ENCODE measurements at places on chromosomes 12 and 14.

- no peak for DNase-seq
Measured at GRCh38 chr12:30088259-30088995, 304.7 kb upstream of the TMTC1 start.

GRCh38 chr14:95340201-95340697 lies 20.5 kb upstream of the CLMN start:
- no peak for DNase-seq

- no peak for DNase-seq
Measured at GRCh38 chr12:53956251-53956887, 1.7 kb downstream of the HOXC12 start.

DNA sequence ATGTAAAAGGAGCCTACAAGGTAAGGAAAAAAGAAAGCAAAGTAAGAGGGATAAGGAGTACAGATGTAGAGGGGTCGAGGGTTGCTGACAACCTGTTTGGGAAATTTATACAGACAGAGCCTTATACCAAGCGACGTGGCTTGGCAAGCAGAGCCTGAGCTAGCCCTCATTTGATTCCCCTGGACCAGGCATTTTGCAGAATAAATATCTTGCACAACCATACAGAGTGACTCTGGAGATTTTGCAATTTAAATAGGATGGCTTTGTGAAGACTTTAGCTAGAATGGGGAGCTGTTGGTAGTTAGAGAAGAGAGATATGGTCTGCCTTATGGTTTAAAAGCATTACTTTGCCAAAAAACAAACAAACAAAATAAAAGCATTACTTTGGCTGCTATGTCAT lies 11.1 kb upstream of the ANO6 start:
- no peak for DNase-seq

DNA sequence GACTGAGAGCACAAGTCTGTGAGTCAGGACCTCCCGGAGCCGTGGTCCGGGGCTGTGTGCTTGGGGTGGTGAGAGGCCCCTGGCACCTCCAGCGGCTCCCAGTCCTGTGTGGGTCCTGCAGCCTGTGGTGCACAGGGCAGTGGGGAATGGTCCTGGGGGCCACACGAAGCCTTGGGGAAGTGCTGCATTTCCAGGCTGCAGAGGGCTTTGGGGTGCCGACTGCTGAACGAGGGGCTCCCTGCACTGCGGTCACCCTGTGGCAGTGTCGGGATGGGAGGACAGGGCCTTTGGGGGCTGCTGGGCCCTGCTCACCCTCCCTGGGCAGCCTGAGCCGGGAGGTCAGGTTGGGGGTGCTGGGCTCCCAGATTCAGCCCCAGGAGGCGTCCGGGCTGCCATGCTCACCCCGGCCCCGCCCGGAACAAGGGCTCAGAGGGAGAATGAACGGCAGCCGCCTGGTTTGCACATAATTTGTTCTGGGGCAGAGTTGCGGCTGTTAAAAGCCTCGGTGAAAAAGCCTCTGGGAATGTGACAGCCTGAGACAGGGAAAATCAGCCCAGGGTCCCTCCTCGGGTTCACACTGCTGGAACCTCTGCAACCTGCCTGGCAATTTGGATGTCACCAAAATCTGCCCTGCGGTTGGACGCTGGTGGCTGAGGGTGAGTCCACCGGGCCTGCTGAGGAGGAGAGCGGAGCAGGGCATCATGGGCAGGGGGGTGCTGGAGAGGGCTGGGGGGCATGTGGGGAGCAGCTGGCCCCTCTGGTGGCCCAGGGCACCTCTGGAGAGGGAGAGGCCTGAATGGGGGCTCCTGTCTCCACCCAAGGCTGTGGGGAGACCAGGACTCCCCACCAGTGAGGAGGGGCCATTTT lies 109.2 kb downstream of the KIF26A start:
- DNase-seq = no peak

GRCh38 chr12:21940549-21941505 lies at the start of gene ABCC9:
TSS of gene ABCC9 (minus strand) at chr12:21941426. CDS start at chr12:21936674, 4,752 bp downstream.
- DNase-seq = no peak

- DNase-seq = no peak
Measured at GRCh38 chr12:88419794-88420193, 160.5 kb downstream of the KITLG start.

DNA sequence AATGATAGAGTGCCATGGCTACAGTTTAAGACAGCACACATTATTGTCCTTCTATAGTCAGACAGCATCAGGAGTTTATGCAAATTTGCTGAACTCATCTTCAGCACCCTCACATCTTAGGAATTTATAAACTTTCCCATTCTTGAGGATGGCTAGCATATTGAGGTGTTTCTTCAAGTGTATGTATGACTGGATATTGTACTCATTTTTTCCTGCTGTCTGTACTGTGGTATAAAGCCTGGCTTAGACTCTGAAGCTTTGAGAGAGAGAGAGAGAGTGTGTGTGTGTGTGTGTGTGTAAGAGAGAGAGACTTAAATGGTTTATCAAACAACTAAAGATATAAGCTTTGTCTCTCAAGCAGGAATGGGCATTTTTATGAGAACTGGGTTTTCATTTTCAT lies 161.6 kb downstream of the PIK3C2G start:
- no peak for DNase-seq

- DNase-seq = no peak
Measured at GRCh38 chr12:47634127-47634526, 71.7 kb downstream of the RPAP3 start.

DNA sequence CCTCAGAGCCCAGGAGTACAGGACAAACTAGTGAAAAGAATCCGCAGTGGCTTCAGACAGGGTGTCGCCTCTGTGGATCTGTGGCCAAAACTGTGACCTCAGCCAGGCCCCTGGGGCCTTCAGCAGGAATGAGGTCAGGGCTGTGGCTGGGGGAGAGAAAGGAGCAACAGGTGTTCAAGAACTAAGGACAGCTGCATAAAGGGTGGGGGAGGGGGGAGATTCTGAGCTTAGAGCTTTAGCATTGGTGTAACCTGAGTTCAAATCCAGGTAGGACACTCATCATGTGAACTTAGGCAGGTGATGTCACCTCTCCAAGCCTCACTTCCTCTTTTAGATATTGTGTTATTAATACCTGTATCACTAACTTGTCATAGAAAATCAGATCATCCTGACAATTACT lies 40.9 kb upstream of the CORO1C start:
- DNase-seq = no peak

- no peak for DNase-seq
Measured at GRCh38 chr14:64193821-64194220, 100.3 kb downstream of the ESR2 start.

GRCh38 chr14:105980224-105980623 lies 453.8 kb downstream of the TMEM121 start:
- no peak for DNase-seq

- no peak for DNase-seq
Measured at GRCh38 chr12:45290216-45290605, 74.3 kb downstream of the ANO6 start.

DNA sequence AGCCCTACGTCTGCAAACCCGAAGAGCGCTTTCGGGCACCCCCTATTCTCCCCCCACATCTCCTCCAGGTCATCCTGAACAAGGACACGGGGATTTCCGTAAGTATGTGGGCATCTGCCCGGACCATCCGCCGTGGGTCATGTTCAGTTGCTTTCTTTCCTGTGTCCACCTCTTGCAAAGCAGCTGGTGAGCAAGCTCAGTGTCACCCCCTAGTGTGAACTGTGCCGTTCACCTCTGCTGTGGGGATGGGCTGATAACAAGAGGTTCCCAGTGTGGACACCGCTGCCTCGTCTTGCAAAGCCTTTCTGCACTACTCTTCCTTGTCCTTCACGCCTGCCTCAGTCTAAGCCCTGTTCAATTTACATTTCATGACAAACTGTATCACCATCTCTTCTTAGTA lies 8.6 kb downstream of the PRKAB1 start:
- no peak for DNase-seq

- DNase-seq = no peak
Measured at GRCh38 chr14:69693801-69694729, 72.9 kb upstream of the SRSF5 start.

GRCh38 chr12:19550626-19551025 lies 111.3 kb downstream of the AEBP2 start:
- DNase-seq = no peak

Data from NCI-H2029 treated with DMSO at 0.1 percent for 48 hours (cell line).